Fibroblast of mammary gland (primary cell): ENCODE measurements at places on chromosomes 11 and 22.

DNA sequence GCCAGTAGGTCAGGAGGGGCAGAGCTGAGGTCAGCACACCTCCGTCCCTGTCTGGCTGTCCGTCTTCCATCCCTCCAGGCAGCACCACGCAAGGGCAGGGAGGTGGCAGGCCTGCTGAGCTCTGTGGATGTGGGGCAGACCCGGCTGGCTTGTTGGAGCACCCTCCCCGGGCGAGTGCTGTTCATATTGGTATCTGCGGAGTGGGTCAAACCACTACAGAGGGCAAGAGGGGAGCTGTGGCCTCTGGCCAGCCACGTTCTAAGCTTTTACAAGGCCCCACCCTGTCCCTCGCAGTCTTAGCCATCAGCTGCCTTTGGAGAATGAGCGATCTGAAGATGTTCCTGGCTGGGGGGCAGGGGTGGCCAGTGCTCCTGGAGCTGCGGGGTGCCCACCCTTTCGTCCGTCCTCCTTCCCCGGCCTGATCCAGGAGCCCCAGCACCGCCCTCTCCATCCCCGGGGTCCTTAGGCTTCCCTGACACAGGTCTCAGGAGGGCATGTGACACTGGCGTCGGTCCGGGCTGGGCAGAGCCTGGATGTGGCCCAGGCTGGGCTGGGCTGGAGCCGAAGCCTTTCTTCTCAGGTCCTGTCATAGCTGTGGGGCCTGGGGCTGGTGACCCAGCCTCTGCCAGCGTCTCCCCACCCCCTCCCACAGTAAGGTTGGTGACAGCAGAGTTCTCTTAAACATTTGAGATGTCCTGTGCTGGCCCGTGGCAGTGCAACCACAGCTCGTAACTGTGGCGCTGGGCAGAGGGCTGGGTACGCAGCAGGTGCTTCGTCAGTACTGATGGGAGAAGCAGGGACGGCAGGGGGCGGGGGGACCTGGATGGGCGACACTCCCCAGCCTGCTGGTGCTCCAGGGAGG, 31.7 kb upstream of the GRAMD4 start:
- DNase-seq, result no peak

DNA sequence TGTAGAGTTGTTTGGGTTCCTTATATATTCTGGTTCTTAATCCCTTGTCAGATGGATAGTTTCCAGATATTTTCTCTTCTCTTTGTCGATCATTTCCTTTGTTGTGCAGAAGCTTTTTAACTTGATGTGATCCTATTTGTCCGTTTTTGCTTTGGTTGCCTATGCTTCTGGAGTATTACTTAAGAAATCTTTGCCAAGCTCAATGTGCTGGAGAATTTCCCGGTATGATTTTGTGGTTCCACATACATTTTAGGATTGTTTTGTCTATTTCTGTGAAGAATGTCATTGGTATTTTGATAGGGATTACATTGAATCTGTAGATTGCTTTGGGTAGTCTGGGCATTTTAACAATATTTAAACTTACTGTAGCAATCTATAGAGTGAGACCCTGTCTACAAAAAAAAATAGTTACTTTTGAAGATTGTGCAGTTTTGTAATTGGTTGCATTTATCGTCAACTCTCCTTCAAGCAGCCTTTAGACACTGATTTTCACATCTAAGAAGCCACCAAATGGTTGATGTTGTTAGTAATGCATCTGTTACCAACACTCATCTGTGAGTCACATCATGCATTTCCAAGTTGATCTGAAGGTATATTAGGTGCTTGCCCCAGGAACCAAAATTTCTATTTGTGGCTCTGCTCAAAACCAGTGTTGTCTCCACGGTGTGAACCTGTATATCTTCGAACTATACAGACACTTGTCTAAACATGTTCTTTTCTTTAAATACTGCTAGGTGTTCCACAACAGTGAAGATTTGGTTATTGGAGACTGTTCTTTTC, 21.4 kb downstream of the XRCC6 start:
- DNase-seq, result peak; percentile 31

DNA sequence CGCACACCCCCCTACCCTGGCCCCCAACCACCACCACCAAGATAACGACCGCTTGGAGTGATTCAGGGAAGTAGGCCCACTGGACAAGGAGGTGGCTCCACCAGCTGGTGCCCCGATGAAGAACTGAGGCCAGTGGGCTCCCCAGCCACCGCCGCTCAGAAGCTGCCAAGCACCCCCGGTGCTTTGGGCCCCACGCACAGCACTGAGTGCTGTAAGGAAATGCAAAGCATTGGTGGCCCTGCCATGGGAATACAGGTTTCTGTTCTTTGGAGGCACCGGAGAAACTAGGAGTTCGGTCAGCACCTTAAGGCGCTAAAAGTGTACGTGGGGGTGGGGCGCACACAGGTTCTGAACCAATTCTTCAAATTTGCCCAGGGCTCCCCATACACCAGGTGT, 664 bp upstream of the PRSS23 start:
- no peak for DNase-seq

- peak; percentile 61 for DNase-seq
Measured at GRCh38 chr11:13465909-13466371, 2.9 kb upstream of the BTBD10 start.

- no peak for DNase-seq
Measured at GRCh38 chr11:23884341-23884740, 612.5 kb upstream of the LUZP2 start.

- DNase-seq, result no peak
Measured at GRCh38 chr11:76102802-76103201, 103.5 kb downstream of the WNT11 start.

GRCh38 chr11:75413864-75414263, 14.5 kb downstream of the RPS3 start:
- no peak for DNase-seq

GRCh38 chr11:100575860-100576717, 111.0 kb upstream of the ARHGAP42 start:
- DNase-seq, result peak; percentile 75

DNA sequence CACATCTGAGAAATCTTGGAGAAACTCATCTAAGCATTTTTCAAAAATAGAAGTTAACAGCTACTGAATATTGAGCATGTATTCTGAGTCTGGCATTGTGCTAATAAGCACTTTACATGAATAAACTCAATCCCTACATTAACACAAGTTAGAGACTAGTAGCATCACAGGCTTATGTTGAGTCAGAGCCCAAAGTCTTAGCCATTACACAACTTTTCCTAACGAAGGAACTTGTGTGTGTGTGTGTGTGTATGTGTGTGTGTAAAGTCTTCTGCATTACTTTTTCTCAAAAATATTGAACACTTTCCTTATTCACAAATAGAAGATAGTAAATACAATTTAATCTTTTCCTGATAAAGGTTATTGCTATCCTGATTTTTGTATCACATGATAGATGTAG, 8.7 kb upstream of the CLPB start:
- DNase-seq, result peak; percentile 57

GRCh38 chr11:84714316-84714780, 912.8 kb downstream of the DLG2 start:
- peak; percentile 53 for DNase-seq

GRCh38 chr11:44221456-44221855, 88.5 kb downstream of the ALX4 start:
- DNase-seq, result no peak

DNA sequence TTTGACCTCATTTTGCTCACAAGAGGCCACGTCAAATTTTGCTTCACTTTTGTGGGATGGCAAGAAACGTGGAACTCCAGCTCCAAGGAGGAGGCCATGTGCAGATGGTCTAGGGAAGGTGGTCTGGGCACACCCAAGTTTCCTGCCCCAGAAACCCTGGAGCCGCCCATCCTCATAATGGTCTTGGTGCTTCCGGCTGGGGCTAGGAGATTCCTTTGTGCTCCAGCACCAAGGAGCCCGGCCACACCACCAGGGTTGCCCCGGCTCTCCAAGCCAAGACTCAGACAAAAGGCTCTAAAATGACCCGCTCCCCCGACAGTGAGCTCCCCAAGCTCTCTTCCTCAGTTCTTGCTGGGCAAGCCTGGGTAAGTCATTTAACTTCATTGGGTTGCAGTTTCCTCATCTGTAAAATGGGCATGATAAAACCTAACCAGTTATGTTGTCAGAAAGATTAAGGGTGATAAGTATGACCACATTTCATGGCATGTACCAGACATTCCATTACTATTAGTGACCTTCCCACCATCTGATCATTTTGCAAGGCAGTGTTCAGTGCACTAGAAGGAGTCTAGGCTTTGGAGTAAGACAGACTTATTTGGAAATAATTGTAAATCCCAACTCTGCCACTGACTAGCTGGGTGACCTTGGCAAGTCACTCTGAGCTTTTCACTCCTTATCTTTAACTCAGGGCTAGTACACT, 23.3 kb downstream of the DKK3 start:
- peak; percentile 81 for DNase-seq

DNA sequence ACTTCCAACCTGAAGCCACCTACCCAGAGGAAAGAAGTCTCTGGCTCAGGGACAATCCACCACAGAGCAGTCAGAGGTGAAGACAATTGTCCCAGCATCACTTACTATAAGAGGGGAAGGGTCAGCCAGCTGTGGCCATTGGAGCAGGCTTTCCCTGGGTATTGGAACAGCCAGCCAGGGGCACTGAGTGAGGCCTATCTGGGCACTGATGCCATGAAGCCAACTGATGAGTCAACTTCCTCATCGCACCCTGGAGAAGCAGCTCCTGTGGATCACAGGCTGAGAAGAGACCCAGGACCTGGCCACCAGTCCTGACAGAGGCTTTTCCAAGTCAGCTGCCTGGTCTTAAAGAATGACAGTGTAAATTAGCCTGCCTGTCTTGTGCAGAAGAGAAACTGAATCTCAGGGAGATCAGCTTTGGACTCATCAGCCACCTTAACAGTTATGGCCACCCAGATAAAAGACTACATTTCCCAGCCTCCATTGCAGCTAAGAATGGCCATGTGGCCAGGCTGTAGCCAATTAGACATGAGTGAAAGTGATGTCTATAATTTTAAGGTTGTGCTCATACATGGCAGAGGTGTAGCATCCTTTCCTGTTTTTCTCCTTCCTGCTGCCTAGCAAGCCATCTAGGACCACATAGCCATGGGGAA, 19.0 kb downstream of the CHST1 start:
- peak; percentile 36 for DNase-seq

GRCh38 chr11:64928957-64929356, 4.5 kb downstream of the PPP2R5B start:
- no peak for DNase-seq

DNA sequence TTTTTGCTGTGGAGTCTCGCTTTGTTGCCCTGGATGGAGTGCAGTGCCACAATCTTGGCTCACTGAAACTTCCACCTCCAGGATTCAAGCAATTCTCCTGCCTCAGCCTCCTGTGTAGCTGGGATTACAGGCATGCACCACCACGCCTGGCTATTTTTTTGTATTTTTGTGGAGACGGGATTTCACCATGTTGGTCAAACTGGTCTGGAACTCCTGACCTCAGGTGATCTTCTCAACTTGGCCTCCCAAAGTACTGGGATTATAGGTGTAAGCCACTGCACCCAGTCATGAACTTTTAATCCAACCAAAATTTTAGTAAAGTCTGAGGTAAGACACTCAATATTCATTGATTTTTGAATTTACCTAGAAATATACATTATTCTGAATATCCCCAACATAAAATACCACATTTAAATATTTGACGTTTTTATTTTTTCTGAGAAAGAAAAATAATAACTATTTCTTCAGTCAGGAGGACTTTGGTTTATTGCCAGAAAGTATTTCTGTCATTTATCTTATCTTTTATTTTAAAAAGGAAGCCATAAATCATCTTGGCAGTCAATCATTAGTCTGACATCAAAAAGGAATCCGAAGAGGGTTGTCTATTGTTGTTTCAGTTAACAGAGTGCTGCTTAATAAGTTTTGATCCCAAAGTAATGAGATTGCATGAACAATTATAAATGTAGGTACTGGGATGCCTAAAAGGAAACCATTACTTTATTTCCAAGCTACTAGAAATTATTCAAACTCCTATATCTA, 102.2 kb upstream of the GRIA4 start:
- DNase-seq, result no peak

GRCh38 chr11:106917973-106918372, 100.3 kb downstream of the GUCY1A2 start:
- peak; percentile 20 for DNase-seq

GRCh38 chr22:23684026-23684425, 6.8 kb upstream of the RGL4 start:
- DNase-seq, result no peak

- DNase-seq, result peak; percentile 38
Measured at GRCh38 chr11:101428918-101429317, 154.9 kb downstream of the TRPC6 start.

- DNase-seq, result no peak
Measured at GRCh38 chr11:16204261-16204660, 152.1 kb downstream of the SOX6 start.

DNA sequence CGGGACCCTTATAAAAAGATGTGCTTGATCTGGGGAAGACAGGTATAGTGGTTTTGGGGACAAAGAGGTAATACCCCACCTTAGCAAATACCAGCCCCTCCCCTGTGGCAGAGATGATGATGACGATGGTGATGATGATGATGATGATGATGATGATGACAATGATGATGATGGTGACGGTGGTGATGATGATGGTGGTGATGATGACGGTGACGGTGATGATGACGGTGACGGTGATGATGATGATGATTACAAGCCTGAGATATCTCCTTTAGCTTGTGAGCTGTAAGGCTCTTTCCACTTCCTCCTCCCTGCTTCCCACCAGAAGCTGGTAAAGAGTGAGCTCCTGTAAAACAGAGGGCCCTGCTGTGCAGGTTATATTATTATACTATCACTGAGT, 89.5 kb upstream of the TMEM45B start:
- DNase-seq, result no peak

- DNase-seq, result no peak
Measured at GRCh38 chr11:1483445-1483961, 3.1 kb downstream of the MOB2 start.

DNA sequence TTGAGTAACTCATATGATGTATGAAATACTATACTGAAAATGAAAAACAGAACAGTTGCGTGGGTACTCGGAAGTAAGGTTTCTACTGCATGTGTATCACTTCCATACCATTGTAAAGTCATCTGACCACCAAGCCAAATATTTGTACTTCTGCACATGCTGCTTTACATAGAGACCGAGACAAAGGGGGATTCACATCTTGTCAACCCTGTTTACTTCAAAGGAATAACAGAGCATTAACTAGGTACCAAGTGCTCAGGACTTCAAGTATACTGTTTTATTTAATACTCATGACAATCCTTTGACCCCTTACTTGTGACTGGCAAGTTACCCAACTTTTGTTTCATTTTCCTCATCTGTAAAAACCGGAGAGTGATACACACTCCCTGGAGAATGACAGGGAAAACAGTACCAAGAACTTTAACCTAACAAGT, 9.9 kb downstream of the MAPK1 start:
- DNase-seq, result no peak

GRCh38 chr11:2077061-2077802, 62.0 kb downstream of the IGF2 start:
- DNase-seq, result peak; percentile 54

DNA sequence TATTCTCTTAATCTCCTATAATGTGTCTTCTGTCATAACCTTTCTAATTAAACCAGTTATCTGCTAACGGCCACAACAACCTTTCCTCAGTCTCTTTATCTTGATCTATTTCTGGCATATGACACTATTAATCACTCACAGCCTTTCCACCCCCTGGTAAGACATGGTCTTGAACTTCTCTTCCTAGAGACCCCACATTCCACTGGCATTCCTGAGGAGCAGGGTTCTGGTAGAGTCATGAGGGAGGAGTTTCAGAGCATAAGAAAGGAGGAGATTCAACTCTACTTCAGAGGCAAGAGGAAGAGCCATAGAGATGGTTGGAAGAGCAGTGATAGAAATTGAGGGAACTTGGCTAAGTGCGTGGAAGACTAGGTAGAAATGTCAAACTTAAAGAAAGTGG, 325.6 kb downstream of the BLID start:
- DNase-seq, result no peak
